ENCODE measurements at places on chromosomes 4 and X.

DNA sequence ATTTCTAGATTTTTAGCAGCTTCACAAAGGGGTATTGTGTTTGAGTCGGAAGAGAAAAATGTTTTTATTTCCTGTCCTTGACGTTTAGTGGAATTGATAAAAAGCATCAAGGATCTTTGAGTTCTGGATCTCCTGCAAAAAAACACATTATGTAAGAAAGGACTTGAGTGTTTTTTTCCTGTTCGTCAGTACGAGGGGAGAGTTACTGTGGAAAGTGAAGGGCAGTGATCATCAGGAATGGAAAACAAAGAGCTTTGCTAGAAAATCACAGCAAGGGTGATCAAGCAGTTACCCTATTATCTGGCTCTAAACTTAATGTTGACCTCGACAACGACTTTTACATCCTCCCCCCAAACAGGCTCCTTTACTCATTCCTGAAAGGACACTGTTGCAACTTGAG, 7.3 kb downstream of the LIMCH1 start:
- DNase-seq = no peak

DNA sequence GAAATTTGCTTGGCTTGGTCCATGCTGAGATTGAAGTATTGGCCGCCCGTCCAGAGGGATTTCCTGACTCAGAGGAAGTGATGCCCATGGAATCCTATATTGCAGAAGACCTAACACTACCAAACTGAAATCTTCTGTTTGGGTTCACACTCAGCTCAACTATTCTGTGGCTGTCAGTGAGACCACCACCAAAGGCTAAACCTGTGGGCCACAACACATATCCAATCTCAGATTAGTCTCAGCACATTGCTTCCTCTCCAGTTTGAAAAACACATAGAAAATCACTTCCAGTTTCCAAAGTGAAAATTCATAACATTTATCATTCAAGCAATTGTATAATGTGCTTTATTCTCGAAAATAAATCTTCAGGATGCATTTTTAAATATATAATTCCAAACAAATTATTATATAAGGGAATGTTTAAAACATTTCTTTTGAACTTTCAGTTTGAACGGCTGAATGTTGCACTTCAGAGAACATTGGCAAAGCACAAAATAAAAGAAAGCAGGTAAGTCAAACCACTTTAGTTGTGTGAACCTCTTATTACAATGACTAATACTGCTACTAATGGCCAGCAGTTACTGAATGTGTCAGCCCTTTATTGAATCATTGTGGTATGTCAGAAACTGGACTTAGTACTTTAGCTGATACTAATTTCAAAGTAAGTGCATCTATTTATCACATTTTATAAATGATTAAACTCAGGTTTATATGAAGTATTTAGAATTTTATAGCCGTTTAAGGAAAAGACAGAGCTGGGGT, 37.0 kb downstream of the GUCY1A1 start:
- no peak for DNase-seq

- no peak for DNase-seq
Measured at GRCh38 chr4:78910612-78911011, 28.6 kb downstream of the PAQR3 start.

GRCh38 chrX:104335756-104336155, 81.0 kb upstream of the ESX1 start:
- DNase-seq = no peak

GRCh38 chr4:27024805-27025204, 164.2 kb downstream of the STIM2 start:
- no peak for DNase-seq

- DNase-seq = no peak
Measured at GRCh38 chr4:81469781-81470455, 1.8 kb downstream of the RASGEF1B start.

- DNase-seq = no peak
Measured at GRCh38 chr4:48350871-48351270, 9.5 kb downstream of the SLAIN2 start.

DNA sequence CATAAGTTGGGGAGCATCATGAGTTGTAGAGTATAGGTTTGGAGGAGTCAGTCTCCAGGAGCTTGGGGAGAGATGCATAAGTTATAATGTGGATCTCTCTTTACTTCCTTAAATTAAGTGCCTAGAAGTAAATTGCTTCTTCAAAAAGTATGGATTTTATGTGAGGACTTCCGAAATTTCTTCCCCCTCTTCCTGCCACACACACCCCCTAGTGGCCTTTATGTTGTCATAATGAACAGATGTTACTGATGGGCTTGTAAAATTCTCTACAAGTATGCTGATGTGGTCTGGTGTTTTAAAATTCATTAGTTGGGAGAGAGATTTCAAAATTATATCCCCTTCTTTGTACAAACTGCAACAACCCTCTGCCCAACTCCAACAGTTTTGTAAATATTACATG, 2.3 kb upstream of the METTL14 start:
- no peak for DNase-seq

DNA sequence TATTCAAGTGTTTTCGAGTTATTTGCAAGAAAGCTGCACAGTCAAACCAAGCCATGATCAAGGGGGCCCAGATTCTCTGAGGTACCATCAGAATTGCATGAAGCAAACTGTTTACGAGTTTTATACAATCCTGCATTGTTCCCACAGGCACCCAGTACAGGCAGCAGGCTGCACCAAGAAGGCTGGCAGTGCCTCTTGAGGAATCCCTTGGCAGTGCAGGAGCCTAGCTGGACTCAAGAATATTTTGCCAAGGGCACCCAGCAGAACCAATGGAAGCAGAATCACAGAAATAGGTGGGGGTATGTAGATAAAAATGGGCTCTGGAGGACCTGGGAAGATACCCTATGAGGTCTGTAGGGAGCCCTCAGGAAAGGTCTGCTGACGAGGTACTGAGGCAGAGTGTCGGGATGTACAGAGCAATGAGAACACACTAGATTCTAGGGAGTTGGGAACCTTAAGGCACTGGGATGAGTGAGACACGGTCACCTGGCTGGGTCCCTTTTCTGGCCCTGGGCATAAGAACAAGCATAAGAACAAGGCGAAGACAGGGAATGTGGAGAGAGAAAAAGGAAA, 2.5 kb upstream of the PLP1 start:
- DNase-seq = no peak

DNA sequence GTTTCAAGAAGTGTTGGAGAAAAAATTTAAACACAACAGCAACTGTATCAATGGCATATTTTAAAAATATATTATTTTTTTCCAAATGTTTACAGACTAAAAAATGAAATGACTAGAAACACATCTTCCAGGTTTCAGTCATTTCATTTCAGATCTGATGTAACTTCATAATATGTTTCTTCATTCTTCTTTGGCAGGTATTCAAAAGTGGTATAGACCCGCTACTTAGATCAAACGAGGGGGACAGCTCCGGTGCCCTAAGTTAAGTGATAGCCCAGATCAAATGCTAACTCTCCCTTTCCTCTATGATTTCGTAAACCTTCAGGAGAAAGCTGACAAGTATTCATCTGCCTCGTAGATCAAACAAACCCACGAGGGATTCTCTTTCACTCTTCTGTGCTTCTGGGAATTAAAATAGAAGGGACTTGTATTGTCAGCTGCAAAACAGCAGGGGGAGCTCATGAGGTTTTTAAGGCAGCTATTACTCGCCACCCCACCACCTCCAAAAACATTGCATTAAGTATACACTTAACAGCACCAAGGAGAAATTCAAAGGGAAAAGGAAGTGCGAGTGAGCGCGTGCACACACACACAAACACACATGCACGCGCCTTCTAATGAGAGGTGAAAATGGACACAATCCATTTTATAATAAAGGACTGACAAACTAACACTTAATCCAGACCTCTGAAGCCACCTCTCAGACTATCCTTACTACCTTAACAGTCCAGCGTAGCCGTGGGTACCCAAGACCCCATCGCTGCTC, 21.4 kb downstream of the HELT start:
- DNase-seq = peak; percentile 25

Data from CD4-positive, alpha-beta T cell treated with Interferon gamma for 1 hour (primary cell).